ENCODE measurements at places on chromosomes 3 and 15.

DNA sequence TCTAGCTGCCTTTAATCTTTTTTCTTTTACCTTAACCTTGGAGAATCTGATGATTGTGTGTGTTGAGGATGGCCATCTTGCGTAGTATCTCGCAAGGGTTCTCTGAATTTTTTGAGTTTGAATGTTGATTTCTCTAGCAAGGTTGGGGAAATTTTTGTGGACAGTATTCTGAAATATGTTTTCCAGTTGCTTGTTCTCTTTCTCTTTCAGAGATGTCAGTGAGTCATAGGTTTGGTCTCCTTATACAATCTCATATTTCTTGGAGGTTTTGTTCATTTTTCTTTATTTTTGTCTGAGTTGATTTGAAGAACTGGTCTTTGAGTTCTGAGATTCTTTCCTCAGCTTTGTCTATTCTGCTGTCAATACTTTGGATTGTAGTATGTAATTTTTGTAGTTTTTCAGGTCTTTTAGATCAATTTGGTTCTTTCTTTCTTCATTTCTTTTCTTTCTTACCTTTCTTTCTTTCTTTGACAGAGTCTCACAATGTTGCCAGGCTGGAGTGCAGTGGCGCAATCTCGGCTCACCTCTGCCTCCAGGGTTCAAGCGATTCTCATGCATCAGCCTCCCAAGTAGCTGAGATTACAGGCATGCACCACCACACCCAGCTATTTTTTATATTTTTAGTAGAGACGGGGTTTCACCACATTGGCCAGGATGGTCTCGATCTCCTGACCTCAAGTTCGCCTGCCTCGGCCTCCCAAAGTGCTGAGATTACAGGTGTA, 366.4 kb upstream of the RASGRP1 start:
- no peak for DNase-seq

DNA sequence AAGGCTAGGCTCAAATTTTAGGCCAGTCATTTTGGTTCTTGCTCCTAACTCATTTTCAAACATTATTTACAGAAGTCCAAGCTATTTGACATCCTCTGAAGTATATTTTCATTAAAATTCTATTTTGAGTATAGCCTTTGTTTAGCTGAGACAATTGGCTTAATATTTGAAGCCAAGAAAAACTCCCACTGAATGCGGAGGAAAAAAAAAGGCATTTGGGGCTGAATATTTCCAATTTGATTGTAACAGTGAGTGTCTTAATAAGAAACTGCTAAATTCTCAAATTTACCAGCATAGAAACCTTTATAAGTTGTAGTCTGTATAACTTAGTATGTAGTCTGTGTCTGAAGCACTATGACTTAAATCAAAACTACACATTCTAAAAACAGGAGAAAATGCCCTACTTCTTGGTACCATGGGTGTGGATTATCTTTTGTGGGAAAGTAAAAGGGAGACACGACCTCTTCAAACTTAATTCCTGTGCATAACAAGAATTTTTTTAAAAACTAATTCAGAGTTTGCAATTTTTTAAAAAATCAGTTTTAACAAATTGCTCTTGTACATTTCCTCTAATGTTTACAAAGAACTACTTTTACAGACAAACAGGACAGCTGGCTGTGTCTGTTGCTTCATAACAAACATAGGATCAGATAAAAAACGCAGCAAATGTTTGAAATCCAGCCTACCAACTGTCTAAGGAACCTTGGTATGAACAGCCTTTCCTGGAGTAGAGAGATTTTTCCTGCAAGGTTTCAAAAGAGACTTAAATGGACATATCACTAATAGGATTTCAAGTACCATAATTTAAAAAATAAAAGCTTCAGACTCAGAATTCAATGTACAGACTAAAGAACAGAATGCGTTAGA, 52.7 kb upstream of the LMOD3 start:
- no peak for DNase-seq

- DNase-seq = no peak
These were observed 12.0 kb upstream of the SEMA4B start for GRCh38 chr15:90188914-90189748.

DNA sequence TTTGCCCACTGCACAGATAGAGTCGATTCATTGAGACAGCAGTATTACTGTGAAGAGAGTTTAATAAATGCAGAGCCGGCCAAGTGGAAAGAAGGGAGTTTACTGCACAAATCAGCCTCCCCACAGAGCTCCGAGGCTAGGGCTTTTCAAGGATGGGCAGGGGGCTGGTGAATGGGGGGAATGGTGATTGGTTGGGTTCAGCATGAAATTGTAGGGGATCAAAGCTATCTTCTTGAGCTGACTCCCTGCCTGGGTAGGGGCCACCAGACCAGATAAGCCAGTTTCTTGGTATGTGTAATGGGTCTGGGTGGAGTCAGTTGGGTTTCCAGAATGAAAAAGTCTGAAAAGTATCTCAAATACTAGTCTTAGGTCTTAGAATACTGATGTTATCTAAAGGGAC, 66.6 kb downstream of the SYNPR start:
- DNase-seq = no peak

GRCh38 chr3:18389108-18389733, 35.9 kb downstream of the SATB1 start:
- DNase-seq = peak; percentile 35

DNA sequence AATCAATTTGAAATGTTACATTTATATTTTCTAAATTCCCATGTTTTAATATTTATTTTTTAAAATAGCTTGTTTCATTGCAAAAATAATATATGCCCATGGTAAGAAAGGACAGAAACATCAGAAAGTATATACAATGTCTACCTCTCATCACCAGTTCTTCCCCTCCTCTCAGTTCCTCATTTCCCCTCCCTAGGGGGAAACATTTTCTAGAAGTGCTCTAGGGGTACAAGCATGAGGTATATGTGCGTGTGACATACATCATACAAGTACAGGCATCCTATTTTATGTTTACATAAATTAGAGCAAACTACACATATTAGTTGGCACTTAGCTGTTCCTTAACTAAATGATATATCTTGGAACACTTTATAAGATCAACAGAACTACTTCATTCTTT, 189.3 kb upstream of the VEPH1 start:
- no peak for DNase-seq
